ENCODE measurements at places on chromosomes 5 and 9. TPM values are rescaled to one million over a fixed set of nuclear protein-coding genes. Genes with fewer than 3 reads are reported as not detected.

GRCh38 chr5:16712178-16712577 lies 95.4 kb upstream of the RETREG1 start:
- DNase-seq, result no peak

GRCh38 chr9:21473236-21473635 lies 8.9 kb downstream of the IFNE start:
- DNase-seq, result no peak

DNA sequence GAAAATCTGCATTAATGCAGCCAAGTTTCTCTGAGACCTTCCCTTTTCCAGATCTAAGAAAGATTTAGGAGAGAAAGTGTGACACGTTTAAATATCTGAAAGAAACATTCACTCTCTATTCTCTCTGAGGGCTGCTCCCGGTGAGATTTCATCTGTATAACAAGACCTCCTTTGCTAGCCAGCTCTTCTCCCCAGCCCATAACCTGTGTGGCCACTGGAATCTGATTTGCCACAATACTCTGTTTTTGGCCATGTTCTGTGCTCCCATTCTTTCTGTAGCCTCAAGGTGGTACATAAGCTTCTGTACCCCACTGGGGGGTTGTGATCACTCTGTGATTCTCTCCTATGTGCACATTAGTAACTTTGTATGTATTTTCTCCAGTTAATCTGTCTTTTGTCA lies 291.0 kb upstream of the SEMA6A start:
- DNase-seq, result no peak

- no peak for DNase-seq
These were observed at the start of gene PDCD1LG2 for GRCh38 chr9:5510360-5510931. PDCD1LG2 (plus strand) TSS chr9:5510531; CDS start chr9:5522547, 12,016 bp downstream.

- DNase-seq, result no peak
These were observed 22.1 kb downstream of the GFPT2 start for GRCh38 chr5:180330810-180331646.

DNA sequence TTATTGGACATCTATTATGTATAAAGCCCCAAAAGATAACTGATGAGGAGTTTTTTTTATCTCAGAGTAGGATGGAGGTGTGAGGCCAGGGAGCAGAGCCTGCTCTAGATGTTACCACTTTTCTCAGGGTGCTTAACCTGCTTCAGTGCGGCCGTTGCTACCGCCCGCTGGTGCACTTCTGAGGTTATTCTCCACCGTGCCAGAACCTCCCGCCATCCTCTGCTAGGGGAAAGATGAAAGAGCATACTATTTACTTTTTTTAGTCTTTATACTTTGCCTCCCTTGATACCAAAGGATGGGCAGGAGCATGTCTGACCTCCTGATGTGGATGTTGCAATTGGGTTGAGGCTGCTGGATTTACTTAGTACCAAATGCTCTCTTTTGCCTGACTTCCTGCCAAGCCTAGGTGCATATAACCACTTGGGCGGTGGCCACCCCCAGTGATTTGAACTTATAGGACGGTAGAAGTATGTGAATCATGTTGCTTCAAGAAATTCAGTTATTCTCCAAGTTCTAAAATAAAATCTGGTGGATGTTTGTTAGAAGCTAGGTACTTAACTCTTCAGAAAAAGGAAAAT lies 71.1 kb upstream of the HSPB3 start:
- DNase-seq, result no peak

- no peak for DNase-seq
These were observed 11.6 kb downstream of the FANCC start for GRCh38 chr9:95305770-95306492.

DNA sequence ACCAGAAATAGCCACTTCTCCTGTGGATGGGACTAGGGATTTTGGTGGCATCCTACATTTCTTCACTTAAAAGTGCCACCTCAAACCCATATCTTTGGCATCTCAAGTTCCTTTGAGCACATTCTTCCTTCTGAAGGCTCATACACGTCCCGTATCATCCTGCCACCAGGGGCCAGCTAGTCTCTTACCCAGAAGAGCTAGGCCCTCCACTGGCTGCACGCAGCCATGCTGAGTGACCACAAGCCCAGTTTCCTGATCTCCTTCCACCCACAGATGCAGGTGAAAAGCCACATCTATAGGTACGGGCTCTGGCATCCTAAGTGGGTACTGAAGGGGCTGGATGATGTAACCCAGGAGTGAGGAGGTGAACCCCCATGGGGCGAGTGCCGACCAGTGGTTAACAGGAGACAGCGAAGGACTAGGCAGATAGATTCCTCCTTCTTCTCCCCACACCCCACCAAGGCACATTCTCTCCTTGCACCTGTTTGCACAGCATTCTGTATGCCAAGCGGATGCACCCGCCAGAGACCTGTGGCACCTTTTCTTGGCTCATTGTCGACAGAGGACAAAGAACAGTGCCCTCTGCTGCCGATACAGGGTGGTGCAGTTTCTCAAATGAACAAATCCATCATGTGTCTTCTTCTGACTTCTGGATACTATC lies 14.4 kb upstream of the SCGB3A1 start:
- peak; percentile 57 for DNase-seq

DNA sequence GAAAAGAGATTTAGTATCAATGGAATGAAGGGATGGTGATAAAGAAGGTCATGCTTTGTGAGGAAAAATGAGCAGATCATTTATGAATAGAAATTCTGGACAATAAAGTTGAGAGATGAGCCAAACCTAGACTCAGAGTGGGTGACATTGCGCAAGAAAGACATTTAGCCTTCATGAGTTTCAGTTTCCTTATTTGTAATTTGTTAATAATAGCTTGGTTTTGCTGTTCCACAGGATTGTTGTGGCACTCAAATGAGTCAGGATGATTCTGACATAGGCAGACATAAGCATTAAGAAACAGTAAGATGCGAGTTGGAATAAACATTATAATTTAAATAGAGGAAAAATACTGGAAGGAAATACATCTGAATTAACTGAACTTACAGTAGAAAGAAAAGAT lies 34.8 kb downstream of the ITGA2 start:
- DNase-seq, result no peak

- no peak for DNase-seq
These were observed 451.3 kb downstream of the SEMA5A start for GRCh38 chr5:9094582-9094981.

GRCh38 chr9:78601957-78602565 lies 305.1 kb downstream of the PSAT1 start:
- DNase-seq, result peak; percentile 51

DNA sequence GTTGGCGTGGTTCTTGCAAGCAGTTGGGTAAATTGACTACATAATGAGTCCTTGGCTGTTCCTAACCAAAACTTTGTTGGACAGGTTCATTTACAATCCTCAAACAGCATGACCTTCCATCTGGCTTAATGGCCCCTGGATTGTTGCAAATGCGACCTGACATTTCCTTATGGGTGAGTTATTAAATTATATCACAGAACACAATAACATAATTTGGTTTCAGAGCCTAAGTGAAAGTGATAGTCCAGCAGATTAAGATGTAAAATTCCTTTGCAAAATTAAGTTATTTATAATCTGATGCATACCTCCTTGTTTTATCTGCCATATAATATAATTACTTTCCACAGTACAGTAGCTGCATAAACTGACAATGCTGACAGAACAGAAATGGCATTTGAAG lies 224.4 kb downstream of the TUSC1 start:
- DNase-seq, result no peak

DNA sequence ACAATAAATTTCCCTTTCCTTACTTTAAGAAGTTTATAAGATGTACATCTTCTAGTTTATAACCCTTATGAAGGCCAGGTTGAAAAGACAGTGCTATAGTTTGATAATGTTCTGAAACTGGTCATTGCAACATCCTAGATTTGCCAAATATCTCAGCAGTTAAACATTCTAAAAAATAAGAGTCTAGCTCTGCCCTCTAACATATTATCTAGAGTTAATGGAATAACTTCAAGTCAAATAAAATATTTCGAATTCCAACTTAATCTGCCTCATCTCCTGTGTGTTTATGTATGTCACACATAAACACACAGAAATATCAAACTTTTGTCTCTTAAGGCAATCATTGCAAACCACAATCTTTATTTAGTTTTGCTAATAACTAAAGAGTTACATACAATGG lies 796.6 kb downstream of the TLE1 start:
- DNase-seq, result no peak

The TRIM7 gene
- total RNA-seq, result not detected

The ENTPD2 gene
- total RNA-seq, result not detected

The PIGO gene
- 28.3 TPM for total RNA-seq

The OR1J1 gene
- total RNA-seq, result not detected

The C8G gene
- 0.59 TPM for total RNA-seq

Measured in neural crest cell (in vitro differentiated cells).